Heart right ventricle (tissue), 16 donors: ENCODE measurements at places on chromosomes 5 and 9.

DNA sequence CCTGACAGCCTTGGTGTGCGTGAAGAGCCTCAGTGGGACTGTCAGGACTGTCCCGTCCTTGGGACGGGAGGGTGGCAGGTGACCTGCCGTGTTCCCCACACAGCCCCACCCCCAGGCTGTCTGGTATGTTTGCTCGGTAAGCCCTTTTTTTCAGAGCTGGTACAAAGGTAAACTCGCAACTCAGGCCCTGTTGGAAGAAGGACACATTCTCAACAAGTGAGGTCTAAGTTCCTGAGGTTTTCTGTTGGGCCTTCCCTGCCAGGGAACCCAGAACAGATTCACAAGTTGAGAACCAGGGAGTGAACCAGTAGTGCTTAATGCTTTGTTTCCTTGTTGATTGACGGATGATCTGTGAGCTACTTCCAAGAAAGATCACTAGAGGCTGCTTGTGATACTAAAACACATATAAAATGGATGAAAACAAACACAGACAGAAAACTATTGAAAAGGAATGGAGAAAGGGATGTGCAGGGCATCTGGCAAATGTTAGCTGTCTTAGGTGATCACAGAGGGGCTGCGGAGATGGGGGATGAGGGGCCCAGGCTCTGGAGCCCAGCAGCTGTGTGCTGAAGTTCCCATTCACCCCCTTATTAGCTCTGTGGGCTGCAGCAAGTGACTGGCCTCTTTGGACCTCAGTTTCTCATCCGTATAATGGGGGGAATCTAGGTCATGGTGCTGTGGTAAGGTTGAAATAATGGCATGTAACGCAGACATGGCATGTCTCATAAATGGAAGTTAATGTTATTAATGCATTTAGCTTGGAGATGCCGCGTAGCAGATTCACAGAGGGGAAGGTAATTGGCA lies 2.7 kb downstream of the NDST1 start:
- DNase-seq, result no peak

DNA sequence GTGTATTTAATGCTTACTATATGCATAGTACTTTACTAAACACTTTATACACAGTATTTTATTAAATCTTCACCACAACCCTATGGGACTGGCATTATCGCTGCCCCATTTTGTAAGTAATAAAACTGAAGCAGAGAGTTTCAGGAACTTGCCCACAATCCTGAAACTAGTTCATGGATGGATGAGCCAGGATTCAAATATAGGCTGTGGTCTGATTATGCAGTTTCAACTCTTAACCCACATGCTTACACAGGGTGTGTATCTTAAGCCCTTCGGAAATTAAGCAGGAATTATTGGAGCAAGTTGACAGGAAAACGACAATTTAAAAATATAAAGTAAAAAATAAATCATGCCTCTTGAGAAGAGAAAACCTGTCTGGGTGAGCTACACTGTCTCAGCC lies 109.0 kb downstream of the ATP10B start:
- no peak for DNase-seq

- DNase-seq, result no peak
Observed at GRCh38 chr9:112787978-112788377, 37.4 kb downstream of the SNX30 start.

DNA sequence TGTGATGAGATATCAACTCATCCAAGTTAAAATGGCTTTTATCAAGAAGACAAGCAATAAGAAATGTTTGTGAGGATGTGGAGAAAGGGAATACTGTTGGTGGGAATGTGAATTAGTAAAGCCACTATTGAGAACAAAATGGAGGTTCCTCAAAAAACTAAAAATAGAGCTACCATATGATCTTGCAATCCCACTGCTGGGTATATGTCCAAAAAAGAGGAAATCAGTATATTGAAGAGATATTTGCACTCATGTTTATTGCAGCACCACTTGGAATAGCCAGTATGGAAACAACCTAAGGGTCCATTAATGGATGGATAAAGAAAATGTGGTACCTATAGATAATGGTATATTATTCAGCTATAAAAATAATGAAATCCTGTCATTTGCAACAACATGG lies 25.1 kb downstream of the PPIP5K2 start:
- DNase-seq, result no peak

GRCh38 chr9:21974722-21975409 lies 19.3 kb downstream of the CDKN2A start:
- DNase-seq, result no peak

DNA sequence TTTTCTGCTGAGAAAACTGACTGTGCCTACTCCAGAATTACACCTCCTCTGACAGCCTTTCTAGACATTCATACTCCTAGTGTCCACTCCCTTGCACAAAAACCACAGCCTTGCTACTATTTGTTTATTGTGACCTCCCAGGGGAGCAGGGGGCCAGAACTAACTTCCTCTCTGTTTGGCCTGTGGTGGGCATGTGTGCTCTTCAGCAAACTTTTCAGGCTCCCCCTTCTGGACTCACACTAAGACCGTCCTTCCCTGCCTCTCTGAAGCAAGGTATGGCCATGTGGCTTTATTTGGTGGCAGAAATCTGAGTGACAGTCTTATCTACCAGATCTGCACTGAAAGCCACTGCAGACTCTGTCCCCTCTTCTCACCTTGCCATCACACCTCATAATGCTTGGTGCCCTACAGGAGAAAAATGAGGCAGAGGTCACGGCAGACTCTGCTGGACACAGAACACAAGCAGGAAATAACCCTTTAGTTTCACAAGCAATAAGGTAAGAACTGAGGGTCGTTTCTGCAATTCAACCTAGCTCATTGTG lies 28.2 kb downstream of the LIFR start:
- no peak for DNase-seq
